DMS 273 treated with DMSO at 0.1 percent for 48 hours (cell line): ENCODE measurements at places on chromosomes 2 and 18.

GRCh38 chr2:121532894-121533293 is 2.2 kb downstream of the RNU4ATAC start:
- DNase-seq: no peak

DNA sequence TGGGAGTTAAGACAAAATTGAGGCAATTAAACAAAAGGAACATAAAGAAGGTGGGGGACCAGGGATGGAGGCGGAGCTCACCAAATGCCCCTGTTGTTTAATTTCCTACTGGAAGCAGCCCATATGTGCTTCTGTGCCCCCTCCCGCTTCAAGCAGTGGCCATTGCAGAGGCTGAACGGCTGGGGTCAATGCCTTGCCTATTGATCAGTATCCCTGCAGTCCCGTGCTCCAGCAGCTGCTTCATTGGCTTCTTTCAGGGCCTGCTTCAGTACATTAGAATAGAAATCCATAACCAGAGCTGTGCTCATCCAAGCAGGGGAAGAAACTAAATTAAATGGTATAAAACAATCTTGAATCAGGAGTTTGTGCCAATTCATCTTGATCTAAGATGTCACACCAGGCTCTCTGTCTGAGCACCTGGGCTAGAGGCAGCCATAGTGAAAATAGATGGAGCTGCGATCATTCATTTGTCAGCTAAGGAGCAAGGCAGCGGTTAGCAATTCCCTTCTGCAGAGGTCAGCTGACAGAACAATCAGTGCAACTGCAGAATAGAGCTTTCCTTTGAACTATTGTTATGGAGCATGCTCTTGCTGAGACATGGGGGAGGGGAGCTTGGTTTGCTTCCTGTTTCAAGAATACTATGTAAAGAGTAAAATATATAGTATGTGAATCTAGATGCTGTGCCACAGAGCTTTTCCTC is 222.4 kb downstream of the WDR7 start:
- DNase-seq: no peak

DNA sequence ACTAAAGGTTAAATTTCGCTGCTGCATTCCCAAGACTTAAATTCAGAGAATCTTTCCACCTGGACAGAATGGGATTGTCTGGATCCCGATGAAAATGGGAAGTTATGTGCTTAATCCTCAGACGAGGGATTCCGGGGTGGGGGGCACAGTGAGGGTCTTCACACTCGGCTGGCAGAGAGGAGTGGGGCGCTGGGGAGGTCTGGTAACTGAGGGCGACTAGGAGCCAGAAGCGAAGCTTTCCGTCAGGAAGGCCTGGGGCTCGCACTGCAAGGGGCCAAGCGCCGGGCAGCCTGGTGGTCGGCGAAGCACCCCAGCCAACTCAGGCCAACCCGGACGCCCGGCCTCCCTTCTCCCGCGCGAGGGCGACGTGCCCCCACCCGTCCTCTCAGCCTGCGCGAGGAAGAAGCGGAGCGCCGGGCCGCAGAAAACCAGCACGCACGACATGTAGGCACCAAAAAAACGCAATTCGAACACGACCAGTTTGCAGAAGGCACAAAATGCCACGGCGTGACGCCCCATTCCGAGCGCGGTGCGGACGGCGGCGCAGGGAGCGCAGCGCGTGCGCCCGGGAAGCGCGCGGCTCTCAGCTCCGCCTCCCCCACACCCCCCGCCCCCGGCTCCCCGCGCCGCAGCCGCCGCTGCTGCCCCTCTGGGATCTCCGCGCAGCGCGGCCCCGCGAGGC is 188.1 kb downstream of the ZEB2 start:
- no peak for DNase-seq

DNA sequence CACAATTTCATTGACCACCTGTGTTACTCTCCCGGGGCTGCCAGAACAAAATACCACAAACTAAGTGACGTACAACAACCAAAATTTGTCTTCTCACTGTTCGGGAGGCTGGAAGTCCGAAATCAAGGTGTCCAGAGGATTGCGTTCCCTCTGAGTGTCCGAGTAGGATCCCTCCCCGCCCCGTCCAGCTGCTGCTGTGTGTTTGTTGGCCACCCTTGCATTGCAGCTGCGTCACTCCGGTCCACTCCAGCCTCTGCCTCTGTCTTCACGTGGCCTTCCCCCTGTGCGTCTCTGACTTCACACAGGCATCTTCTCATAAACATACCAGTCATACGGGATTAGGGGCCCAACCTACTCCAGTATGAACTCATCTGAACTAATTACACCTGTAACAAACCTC is 251.8 kb upstream of the SMIM21 start:
- DNase-seq: no peak

- DNase-seq: no peak
Measured at GRCh38 chr2:119473621-119474370, 42.1 kb downstream of the TMEM37 start.

- DNase-seq: peak; percentile 25
Measured at GRCh38 chr2:130372055-130372832, 16.4 kb downstream of the PTPN18 start.

DNA sequence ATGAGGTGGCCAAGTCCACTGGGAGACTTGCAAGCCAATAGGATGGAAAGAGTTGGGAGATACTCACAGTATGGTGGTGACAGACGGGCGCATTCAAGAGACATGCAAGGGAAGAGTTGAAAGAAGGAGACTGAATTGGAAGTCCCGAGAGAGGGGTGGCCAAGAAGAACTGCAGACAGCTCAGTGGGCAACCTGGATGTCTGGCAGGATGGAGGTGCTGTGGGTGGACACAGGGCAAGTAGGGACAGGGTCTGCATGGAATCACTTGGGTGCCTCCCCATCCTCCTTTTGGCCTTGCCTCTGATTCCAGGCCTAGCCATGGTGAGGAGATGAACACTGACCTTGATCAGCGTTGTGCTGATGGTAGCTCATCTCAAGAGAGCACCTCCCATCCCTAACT is 235.7 kb upstream of the COPS8 start:
- DNase-seq: no peak

- DNase-seq: no peak
Measured at GRCh38 chr2:220955776-220956175, 616.3 kb downstream of the EPHA4 start.

DNA sequence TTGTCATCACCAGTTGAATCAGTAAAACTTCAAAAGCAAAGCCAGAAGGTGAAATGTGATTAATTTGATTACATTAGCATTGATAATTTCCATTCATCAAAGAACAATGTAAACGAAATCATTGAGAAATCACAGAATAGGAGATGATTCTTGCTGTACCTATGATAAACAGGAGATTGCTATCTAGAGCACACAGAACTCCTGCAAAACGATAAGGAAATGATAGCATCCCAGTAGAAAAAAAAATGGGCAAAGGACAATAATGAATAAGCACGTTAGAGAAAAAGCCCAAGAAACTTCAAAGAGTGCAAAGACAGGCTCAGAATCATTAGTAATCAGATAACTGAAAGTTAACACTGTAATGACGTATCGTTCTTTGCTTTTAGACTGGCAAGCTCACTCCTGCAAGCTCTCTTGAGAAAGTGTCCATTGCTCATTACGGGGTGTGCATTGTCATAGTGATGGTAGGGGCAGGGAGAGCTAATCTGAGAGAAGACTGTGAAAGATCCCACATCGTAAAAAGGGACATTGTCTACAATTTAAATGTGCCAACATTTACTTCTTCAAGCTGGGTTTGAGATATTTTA is 143.6 kb downstream of the SPP2 start:
- no peak for DNase-seq

- no peak for DNase-seq
Measured at GRCh38 chr2:5231287-5231686, 460.9 kb upstream of the SOX11 start.

GRCh38 chr18:48790869-48791635 is 159.7 kb downstream of the SMAD7 start:
- no peak for DNase-seq

DNA sequence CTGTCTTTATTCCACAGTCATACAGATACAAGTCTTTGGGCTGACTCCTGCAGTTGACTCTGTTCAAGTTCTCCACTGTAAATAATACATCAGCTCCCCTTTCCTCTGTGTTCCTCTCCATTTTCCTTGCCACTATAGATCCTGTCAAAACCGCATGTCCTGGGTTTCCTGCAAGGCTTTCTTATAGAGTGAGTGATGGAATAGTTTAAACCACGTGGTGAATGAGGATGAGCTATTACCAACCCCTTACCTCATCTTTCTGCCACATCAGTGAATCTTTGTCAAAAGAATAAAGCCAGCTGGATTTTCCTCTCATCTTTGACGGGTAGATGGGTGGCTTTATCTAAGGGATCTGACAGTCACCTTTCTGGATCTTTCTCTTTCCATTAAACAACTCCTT is 3.9 kb upstream of the GALNT14 start:
- no peak for DNase-seq

DNA sequence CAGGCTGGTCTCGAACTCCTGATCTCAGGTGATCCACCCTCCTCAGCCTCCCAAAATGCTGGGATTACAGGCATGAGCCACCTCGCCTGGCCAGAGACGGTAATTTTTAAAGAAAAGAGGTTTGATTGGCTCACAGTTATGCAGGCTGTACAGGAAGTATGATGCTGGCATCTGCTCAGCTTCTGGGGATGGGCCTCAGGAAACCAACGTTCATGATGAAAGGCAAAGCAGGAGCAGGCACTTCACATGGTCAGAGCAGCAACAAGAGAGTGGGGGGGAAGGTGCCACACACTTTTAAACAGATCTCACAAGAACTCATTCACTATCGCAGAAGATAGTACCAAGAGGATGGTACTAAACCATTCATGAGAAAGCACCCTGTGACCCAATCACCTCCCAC is 38.0 kb upstream of the GPD2 start:
- no peak for DNase-seq

DNA sequence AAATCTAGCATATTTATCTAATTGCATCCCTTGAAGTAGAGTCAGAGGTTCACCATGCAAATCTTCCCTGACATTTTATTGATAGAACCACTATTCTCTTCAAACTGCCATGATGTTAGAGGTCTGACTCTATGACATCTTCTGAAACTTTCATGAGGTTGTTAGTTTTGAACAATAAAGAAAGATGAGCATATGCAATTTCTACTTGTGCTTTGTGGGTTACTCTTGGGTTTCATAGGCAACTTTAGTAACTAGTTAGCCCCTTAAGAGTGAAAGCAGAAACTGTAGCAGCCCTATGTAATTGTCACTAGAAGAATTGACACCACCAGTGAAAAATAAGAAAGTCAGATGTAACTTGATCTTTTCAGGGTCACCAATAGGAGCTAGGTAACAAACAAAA is 53.1 kb upstream of the ZEB2 start:
- DNase-seq: no peak

DNA sequence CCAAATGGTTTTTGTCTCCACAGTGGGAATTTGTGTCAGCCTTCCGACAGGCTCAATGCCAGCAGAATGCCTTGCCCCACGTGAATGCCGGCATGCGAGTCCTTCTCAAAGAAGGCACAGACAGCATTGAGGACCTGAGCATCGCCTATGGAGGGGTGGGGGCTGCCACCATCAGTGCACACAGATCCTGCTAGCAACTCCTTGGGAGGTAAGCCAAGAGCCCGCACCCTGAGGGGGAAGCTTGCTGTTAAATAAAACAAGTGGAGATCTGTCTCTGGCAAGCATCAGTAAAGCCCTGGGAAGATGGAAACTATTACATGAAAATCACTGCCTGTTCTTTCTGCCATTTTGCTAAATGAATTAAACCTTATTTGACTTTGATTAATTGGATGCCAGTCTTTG is 67.5 kb upstream of the BZW1 start:
- DNase-seq: no peak

- no peak for DNase-seq
Measured at GRCh38 chr2:11411768-11412448, 54.1 kb downstream of the E2F6 start.

DNA sequence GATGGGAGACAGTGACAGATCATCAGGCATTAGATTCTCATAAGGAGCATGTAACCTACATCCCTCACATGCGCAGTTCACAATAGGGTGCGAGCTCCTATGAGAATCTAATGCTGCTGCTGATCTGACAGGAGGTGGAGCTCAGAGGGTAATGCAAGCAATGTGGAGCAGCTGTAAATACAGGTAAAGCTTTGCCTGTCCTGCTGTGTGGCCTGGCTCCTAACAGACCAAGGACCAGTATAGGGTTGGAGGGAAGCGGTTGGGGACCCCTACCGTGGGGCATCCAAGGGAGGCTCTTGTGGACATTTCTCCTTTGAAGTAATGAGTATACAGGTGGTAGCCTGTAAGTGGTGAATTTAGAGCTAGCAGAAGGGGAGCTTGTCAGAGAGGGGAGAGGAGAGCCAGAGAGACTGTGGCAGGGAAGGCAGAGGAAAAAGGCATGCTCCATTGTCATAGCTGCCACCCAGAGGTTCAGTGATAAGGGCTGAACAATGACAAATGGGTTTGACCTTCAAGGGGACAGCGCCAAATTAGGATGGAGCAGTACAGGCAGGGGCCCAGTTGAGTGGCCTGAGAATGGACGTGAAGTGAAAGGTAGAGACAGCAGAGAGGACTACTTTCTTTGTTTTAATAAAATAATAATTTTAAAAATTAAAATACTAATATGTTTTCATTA is 15.2 kb upstream of the TMBIM1 start:
- no peak for DNase-seq

DNA sequence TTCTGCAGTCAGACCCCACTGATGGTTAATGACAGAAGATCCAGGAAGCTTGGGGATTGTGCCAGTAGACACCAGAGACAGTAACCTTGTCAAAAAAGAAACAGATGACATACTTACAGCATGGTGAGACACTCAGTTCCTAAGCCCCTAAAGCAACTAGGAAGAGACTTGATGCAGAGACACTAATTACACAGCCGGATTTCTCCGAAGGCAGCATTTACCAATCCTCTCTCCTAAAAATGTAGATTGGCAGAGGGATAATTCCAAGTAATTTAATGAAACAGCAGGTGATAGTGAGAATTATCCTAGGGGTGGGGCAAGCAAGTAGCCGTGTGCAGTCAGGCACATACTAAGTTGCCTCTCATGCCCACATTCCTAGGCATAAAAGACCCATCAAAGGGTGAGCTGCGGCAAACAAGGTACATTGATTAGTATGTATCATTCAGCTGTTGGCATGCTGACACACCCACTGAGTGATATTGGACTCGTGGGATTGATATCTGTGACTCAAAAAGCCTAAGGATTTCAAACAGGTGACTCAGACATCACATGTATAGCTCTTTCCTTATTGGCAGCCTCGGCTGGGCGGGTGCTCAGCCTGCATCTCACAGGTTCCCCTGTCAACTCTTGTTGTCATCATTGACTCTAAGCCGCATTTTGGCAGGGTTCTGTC is 296.7 kb upstream of the ATP5MC3 start:
- no peak for DNase-seq

DNA sequence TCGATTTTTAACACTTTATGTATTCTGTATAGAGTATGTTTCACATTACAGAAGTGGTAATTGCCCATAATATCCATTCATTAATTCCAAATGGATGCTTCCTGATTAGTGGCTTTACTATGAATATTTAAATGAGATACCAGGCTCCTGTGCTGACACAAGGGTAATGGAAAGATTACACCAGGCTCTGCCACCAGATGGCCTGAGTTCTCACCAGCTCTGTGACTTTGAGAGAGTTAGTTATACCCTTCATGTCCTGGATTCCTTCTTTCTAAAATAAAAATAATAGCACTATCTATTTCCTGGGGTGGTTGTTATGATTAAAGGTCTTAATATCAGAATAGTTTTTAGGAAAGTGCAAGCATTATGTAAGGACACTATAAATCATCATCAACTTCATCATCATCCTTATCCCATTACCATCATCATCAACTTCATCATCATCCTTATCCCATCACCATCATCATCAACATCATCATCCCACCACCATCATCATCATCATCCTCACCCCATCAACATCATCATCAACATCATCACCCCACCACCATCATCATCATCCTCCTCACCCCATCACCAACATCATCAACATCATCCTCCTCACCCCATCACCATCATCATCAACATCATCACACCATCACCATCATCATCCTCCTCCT is 151.8 kb downstream of the DNER start:
- no peak for DNase-seq
